ENCODE measurements at places on chromosomes 16 and 17.

DNA sequence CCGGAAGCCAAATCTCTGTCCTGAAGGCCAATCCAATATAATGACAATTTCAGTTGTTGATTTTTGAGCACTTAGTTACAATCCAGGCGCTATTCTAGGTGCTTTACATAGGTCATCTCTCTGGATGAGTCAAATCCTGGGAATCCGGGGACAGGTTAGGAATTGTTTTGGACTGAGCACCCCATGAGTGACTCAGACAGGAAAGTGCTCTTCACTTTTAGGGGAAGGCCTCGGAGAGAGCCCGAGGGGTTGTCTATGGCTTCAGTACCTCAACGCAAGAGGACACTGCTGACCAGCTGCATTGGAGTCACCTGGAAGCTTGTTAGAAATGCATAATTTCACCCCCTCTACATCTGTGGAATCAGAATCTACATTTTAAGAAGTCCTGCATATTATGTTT, 108.8 kb downstream of the IRX5 start:
- no peak for DNase-seq
- H3K27me3 ChIP-seq: peaks cover 26% of the 10 kb centered on the region
- no peak overlapping the region for H3K27ac ChIP-seq
- peaks cover 18% of the 10 kb centered on the region for H3K4me1 ChIP-seq

DNA sequence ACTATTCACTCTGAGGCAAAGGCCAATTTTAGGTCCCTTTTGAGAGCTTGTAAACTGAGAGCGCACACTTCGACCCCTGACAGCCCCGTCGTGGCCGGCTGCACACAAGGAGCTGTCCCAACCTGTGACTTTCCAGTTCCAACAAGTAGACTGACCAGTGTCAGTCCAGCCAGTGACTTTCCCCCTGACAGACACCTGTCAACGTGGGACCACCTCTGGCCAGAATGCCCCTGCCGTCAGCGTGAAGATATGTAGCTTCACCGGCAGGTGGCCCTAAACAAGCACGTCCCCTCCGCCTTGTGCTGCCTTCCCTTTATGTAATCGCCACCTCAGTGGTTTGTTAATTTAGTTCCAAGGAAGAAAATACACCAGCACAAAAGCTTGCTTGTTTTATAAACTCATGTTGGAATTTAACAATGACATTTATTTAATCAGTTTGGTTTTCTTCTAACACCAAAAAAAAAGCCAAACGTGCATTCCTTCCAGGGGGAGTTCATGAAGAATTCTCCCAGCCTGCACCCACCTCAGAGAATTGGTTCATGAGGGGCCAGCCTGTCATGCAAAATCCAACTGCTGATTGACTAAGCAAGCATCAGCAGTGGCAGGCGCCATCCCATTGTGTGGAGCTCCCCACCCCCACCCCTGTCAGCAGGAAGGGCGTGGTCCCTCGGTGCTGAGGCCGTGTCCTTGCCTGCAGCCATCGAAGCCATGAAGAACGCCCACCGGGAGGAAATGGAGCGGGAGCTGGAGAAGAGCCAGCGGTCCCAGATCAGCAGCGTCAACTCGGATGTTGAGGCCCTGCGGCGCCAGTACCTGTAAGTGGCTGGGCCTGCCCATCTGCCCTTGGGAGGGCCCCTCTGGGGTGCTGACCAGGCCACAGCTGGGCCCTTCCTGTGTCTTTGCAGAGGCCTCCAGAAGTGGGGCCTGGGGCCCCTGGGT, 33.9 kb downstream of the PLD6 start:
- H3K27ac ChIP-seq: no peak overlapping the region
- no peak overlapping the region for H3K4me3 ChIP-seq
- peaks cover 21% of the 10 kb centered on the region for H3K4me1 ChIP-seq

DNA sequence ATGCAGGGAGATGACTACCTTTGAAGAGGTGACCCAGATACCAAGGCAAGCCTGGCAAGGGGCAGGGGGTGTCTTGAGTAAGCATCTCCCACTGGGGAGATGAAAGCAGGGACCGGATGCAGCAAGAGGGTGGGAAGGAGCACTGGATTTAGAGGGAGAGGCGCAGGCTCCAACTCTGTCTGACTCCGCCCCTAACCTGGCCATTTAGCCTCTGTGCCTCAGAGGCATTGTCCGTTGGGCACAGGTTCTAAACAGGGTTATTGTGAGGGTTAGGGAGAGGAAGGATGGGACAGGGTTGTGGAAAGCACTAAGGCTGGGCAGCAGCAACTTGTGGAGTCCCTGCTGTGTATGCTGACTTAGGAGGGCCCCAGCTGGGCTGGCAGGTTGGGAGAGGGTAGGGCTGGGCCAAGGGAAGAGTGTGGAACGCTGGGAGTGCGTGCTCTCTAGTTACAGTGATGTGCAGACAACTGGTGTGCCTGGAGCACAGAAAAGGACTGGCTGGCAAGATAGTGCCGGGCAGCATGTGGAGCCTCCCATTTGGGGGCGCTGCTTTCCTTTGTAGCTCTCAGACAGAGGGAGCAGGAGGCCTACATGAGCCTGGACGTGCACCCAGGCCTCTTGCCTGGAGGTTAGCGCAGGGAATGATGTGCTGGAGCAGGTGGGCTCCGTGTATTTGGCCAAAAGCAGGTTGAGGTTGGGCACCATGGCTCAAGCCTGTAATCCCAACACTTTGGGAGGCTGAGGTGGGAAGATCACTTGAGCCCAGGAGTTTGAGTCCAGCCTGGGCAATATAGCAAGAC, 26.2 kb downstream of the TBX2 start:
- H3K4me3 ChIP-seq: no peak overlapping the region
- peaks cover 32% of the 10 kb centered on the region for H3K27me3 ChIP-seq
- H3K36me3 ChIP-seq: no peaks in the 10 kb centered on the region
- DNase-seq: no peak

DNA sequence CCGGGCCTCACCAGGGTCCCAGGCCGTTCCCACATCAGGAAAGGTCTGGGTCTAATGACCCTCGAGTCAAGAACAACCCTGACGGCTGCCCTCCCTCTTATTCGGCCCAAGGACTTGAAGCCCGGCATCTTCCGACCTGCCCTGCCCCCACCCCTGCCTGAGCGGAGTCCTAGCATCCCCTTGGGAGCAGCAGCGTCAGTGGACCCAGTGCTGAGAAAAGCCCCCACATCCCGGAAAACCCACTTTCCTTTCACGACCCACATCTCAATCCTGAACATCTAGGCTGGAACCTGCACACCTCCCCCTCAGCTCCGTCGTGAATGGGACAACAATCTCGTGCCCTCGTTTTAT, 769 bp downstream of the TMEM88 start:
- DNase-seq: no peak
- H3K27me3 ChIP-seq: peaks cover 16% of the 10 kb centered on the region
- no peak overlapping the region for H3K4me3 ChIP-seq
- peak overlapping the region; percentile 53 for H3K27ac ChIP-seq
- H3K4me1 ChIP-seq: peaks cover 17% of the 10 kb centered on the region

DNA sequence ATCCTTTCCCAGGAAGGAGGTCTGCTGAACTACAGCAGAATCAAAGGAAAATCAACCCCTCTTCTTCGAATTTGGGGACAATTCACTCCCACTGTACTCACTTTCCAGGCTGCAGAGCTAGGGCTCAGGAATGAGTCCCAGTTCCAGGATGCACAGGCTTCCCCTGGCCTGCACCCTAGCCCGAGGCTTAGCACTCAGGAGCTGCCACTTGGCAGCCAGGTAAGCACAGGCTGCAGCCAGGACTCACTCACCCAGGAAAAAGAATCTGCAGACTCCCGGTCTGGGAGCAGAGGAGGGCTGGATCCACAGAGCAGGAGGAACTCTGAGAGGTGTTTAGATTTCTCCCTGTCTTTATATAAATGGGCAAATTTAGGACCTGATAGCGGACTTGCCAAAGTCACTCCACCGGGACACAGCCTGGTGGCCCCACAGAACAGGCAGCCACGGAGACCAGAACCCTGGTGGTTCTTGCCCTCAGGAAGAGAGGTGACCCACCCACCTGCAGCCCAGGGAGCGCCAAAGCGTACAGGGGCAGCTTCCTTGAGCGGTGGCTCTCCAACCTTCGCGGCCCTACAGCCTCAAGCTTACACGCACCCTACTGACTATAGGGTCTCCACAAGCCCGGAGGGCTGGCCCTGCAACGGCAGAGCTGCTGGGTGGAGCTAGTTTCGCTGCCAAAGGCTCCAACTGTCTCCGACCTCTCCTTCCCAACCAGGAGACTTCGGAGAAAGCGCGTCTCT, 4.8 kb downstream of the CBLN1 start:
- peaks cover 98% of the 10 kb centered on the region for H3K27me3 ChIP-seq
- H3K36me3 ChIP-seq: no peaks in the 10 kb centered on the region
- H3K4me3 ChIP-seq: no peak overlapping the region
- peaks cover 67% of the 10 kb centered on the region for H3K4me1 ChIP-seq

- H3K27ac ChIP-seq: no peak overlapping the region
- peaks cover 3% of the 10 kb centered on the region for H3K27me3 ChIP-seq
- peak overlapping the region; percentile 87 for H3K4me3 ChIP-seq
- H3K36me3 ChIP-seq: peaks cover 15% of the 10 kb centered on the region
- H3K4me1 ChIP-seq: peaks cover 36% of the 10 kb centered on the region
- DNase-seq: no peak
Observed at GRCh38 chr16:88569614-88569984, 604 bp upstream of the ZC3H18 start.

- peak overlapping the region; percentile 54 for H3K4me3 ChIP-seq
- peaks cover 13% of the 10 kb centered on the region for H3K36me3 ChIP-seq
- H3K4me1 ChIP-seq: peaks cover 91% of the 10 kb centered on the region
- DNase-seq: no peak
- H3K27ac ChIP-seq: peak overlapping the region; percentile 84
Observed at GRCh38 chr16:70432723-70433457, 6.0 kb downstream of the ST3GAL2 start.

- no peak overlapping the region for H3K4me3 ChIP-seq
- peak overlapping the region; percentile 80 for H3K27ac ChIP-seq
- H3K4me1 ChIP-seq: peaks cover 66% of the 10 kb centered on the region
- peaks cover 3% of the 10 kb centered on the region for H3K27me3 ChIP-seq
Observed at GRCh38 chr16:11370084-11370931, 25.0 kb downstream of the RMI2 start.

DNA sequence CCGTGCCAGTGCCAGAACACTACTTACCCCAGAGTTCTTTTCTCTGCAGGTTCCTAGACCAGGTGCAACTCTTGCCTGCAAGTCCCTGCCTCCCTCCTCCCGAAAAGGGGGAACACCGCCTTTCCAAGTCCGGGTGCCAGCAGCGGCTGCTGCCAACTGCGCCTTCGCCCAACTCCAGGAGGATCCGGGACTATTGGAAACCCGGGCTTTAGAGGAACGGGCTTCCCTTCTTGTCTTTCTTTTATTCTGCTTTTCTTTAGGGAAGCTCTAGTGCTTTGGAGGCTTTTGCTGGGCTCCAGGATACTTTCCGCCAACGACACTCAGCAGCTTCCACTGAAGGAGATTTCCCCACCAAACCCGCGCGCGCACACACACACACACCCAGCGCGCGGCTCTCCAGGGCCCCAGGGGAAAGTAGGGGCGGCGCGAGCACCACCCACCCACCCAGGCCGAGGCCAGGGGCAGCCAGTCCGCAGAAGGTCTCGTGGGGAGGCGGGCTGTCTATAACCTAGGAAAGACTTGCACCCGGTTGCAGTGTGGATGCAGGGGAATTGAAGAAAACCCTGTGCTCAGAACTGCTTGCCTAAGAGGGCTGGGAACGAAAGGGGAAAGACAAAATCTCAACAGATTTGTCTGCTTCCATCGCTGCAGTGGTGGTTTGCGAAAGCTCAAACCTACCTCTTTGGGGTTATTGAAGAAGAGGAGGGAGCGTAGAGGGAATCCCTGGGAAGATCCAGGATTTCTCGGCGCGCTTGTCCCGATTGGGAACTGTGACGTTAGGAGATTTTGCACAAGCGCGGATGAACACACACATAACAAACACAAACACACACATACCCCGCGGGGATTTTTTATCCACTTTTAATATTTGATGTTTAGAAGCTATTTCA, 977 bp upstream of the CA10 start:
- peaks cover 83% of the 10 kb centered on the region for H3K27me3 ChIP-seq
- no peaks in the 10 kb centered on the region for H3K36me3 ChIP-seq
- peaks cover 12% of the 10 kb centered on the region for H3K4me1 ChIP-seq
- H3K27ac ChIP-seq: no peak overlapping the region
- no peak for DNase-seq

GRCh38 chr17:41618341-41619035, 5.9 kb downstream of the KRT17 start:
- H3K27me3 ChIP-seq: peaks cover 11% of the 10 kb centered on the region
- H3K36me3 ChIP-seq: no peaks in the 10 kb centered on the region

GRCh38 chr17:38585056-38585917, 20.5 kb downstream of the SRCIN1 start:
- no peaks in the 10 kb centered on the region for H3K36me3 ChIP-seq
- DNase-seq: no peak
- H3K4me1 ChIP-seq: peaks cover 64% of the 10 kb centered on the region
- H3K27ac ChIP-seq: no peak overlapping the region

DNA sequence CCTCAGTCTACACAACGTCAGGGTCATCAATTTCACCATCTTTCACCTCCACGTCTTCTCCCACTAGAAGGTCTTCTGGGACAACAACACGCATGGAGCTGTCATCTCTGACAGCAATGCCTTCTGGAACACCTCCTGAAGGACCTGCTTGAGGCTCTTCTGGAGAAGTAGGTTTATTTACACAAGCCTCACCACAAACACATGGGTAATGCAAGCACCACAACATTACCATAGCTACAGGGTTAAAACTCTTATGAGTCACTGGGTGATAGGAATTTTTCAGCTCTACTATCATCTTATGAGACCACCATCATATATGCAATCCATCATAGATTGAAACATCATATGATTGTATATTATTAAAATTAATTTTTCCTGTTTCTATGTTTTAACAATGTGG, 215.4 kb downstream of the CHD9NB start:
- no peak overlapping the region for H3K4me3 ChIP-seq
- H3K36me3 ChIP-seq: no peaks in the 10 kb centered on the region
- no peak overlapping the region for H3K27ac ChIP-seq
- no peaks in the 10 kb centered on the region for H3K4me1 ChIP-seq
- DNase-seq: no peak
- peaks cover 7% of the 10 kb centered on the region for H3K27me3 ChIP-seq

DNA sequence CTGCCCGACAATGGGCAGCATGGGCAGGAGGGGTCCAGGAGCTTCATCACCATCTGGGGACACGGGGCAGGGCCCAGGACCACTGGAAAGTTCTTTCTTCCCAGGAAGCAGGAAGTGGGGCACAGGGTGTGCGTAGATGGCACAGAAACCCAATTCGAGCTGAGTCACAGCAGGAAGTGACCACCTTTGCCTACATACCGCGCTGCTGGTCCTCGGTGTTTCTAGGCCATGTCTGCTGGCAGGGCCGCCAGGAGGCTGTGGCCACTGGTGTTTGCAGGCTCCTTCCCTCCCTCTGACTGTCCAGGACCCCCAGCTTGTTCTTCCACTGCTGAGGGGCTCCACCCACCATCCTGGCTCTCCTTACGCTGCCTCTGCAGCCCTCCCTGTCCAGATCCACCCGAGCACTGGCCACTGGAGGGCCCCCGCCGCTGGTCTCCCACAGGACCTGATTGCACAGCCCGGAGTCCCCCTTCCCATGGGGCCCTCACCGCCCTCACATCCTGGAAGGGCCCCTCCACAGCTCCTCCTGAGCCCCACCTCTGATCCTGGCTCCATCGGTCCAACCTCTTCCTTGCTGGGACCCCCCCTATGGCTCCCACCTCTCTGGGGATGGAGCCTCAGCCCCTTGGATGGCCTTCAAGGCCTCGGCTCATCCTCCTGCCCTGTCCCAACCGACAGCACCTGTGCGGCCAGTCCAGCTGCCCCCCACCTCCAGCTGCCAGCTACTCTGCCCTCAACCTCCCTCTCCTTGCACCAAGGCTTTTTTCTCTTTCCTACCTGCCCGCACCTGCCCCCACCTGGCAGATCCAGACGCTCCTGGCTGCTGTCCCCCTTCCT, 14.5 kb upstream of the RASD1 start:
- H3K4me1 ChIP-seq: peaks cover 28% of the 10 kb centered on the region
- H3K4me3 ChIP-seq: no peak overlapping the region
- no peaks in the 10 kb centered on the region for H3K36me3 ChIP-seq
- no peak overlapping the region for H3K27ac ChIP-seq

All from nephron progenitor cell (in vitro differentiated cells).